ENCODE measurements at places on chromosomes 12 and 14.

DNA sequence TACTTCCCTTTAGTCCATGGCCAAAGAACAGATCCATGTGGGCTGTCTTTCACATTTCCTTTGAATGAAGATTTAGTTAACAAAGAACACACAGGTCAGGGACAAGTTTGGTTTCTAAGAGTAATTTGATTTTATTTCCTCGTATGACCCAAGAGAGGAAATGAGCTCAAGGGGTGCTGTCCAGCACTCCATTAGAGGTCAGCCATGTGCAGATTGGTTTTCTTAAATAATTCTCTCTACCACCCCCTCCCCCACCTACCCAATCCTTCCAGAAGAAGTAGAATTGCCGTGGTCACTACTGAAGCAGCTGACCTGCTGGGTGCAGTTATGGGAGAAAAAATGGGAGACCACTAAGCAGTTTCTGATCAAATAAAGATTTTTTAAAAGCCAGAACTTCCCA is 13.9 kb upstream of the OAS1 start:
- DNase-seq = no peak

DNA sequence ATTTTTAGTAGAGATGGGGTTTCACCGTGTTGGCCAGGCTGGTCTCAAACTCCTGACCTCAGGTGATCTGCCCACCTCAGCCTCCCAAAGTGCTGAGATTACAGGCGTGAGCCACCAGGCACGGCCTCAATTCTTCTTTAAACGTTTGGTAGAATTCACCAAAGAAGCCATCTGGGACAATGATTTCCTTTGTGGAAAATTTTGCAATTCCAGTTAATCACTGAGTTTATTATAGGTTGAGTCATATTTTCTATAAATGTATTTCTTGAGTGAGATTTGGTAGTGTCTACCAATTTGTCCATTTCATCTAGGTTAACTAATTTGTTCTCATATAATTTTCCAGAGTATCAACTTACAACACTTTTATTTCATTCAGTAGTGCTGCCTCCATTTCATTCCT is 683.9 kb upstream of the TMEM132C start:
- no peak for DNase-seq

GRCh38 chr14:100240668-100241032 is 1.7 kb downstream of the YY1 start:
- no peak for DNase-seq

GRCh38 chr12:56299853-56300643 is at the start of gene CS:
TSS of gene CS (minus strand) at chr12:56300330. CDS start at chr12:56300201, 129 bp downstream.
- peak; percentile 95 for DNase-seq

- DNase-seq = no peak
Observed at GRCh38 chr14:24325041-24325530, 9.8 kb downstream of the ADCY4 start.

DNA sequence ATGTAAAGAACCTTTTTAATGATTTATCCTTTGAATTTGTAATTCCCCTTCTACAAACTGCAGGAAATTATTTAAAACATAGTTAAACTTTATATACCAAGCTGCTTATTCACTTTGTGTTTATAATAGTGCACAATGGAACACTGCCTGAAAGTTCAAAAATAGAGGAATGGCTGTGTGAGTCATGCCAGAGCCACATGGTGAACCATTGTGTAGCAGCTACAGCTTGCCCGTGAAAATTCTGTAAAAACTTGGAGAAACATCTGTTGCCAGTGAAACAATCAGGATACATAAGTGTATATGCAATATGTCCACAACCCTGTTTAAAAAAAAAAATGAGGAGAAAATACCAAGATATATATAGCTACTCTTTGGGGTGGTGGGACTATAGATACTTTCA is 59.5 kb downstream of the VEZT start:
- peak; percentile 72 for DNase-seq

- DNase-seq = no peak
Observed at GRCh38 chr14:57735276-57735675, 130.6 kb downstream of the SLC35F4 start.

DNA sequence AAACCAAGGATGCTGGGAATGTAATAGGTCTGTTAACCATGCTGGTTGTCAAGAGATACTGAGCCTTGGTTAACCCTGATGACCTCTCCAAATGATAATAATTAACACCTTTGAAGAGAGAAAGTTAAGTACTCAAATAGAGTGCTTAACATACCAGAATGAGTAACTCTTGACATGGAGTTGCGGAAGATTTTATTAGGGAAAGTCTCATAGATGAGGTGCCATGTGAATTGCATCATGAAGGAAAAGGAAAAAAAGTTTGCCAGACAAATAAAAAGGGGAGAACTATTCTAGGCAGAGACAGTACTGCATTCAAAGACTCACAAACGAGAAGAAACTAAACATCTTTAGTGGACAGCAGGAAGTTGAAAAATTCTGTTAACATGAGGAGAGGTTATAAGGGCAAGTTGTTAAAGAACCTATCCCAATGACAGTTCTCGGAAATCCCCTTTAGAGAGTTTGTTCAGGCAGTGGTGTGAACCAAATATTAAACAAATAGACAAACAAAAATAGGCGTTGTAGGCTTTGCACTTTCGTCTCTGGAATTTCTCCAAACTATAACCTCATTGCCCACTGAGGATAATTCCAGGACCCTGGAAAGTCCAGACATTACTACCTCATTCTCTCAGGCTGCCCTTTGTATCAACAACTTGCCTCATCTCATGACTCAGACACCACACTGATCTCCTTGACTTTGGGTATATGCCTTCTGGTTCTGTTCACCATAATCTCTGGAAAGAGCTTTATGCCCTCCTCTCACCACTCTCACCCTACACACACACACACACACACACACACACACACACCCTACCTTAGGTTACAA is 435.0 kb downstream of the GXYLT1 start:
- peak; percentile 1 for DNase-seq

DNA sequence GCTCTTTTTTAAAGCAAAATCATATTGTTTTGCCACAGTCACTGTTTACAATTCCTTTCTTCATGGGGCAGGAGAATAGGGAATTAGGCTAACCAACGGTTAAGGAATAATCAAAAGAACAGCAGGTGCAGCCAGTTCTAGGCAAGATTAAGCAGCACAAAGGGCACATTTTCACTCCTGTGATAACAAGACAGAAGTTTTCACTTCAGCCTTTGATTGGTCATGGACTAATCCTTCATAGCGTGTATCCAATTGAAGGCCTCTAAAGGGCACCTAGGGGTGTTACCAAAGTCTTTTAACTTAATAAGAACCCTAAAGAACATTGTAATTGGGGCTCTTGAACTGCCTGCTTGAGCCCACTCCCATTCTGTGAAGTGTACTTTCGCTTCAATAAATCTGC is 206.9 kb upstream of the AMIGO2 start:
- no peak for DNase-seq

GRCh38 chr12:13913371-13913770 is 68.0 kb downstream of the GRIN2B start:
- no peak for DNase-seq

DNA sequence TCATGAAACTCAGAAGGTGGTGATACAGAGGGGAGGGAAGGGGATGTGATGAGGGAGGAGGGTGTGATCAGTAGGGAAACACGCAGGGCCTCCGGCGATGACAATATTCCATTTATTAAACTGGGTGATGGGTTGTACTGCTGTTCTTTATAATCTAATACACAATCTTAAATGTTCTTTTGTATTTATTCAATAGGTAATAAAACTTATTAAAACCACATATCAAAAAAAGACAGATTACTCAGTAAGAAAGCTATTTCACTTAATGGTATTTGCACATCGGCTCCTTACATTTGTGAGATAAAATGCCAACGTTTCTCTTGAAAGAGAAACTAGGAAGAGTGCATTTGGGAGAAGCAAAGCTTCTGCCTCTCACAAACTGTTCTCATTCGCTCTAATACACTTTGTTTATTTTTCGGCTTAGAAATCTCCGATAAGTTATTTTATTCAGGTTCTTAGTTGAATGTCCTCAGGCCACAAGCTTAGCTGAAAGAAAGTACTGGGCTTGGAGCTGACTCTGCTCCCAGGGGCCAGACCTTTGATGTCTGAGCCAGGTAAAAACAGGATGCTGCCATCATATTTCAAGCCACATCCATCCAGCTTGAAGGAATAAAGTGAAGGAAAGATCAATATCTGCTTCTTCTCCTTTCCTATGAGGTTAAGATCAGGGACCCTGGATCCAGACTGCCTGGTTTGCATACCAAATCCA is 17.5 kb downstream of the STON2 start:
- no peak for DNase-seq

All from amniotic epithelial cell (primary cell).